ENCODE measurements at places on chromosomes 12 and 14. TPM values are rescaled to one million over a fixed set of nuclear protein-coding genes. Genes with fewer than 3 reads are reported as not detected.

DNA sequence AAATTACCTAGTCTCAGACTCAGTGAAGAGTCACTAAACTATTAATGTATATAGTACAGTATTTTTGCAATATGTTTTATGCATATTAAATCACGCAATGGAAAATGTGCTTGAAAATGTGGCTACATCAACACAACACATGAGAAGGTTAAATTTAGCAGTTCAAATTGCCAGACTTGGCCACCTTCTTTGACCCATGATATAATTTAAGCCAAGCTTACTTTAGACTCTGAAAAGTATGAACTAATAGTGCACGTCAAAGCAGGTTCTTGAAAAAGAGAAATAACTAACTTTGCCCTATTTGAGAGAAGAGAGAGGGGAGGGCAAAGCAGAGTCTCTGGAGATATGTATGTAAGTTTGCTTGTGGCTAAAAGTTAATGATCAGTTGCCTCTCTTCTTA, 68.7 kb downstream of the SLC16A7 start:
- no peak for DNase-seq

DNA sequence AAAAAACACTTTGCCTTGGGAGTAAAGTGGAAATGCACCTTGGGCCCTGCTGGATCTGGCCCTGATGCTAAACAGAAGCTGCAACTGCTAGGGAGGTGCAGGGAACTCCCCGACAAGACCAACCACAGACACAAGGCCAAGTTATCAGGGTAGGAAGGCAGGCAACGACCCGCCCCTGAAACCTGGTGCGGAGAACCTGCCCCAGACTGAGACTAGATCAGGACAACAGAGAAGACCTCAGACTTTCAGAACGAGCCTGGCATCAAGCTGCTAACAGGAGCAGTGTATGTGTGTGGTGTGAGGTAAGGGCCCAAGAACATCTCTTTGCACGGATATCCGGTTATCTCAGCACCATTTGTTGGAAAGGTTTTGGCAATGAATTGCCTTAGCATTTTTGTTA, 233.7 kb upstream of the RTL1 start:
- DNase-seq, result no peak

The AJUBA gene
- 2.6 TPM for total RNA-seq

The TRAF3 gene
- 39.1 TPM for total RNA-seq

DNA sequence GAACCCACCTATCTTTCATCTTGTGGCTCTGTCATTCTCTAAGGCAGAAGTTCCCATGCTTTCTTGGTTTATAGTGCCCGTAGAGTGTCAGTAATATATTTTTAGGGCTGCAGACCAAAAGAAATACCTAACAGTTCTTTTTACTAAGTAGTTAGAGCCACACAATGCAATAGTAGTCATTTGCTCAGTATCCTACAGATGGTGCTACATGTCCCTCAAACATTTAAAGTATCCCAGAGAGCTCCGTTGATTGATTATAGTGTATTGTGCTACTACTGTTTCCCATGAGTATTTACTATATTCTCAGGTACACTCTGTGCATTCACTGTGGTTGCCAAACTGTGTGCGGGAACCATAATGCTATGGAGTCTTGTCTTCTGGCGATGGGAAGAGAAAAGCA, 4.7 kb upstream of the PLBD1 start:
- DNase-seq, result no peak

DNA sequence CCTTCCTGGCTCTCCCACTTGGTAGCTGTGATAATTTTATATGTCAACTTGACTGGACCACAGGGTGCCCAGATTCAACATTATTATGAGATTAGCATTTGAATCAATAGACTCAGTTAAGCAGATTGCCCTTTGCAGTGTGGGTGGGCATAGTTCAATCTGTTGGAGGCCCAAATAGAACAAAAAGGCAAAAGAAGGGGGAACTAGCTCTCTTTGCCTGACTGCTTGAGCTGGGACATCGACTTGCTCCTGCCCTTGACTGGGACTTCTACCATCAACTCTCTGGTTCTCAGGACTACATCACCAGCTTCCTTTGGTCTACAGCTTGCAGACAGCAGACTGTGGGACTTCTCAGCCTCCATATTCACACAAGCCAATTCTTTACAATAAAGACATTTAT, 1189.2 kb downstream of the BCL11B start:
- no peak for DNase-seq

DNA sequence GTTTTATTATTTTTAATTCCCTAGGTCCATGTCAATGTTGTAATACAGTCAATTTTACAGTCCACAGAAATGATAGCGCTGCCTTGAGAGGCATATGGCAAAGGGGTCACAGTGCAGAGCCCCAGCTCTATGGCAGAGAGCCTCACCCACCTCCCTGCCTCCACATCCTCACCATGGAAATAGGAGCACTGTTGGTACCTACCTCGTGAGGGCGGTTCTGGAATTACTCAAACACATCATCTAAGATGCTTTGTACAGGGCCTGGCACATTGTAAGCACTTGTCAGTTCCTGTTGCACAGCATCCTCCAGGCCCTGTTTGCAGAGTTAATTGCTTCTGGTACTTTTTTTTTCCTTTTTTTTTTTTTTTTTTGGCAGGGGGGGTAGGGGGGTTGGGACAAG, 4.1 kb upstream of the AKAP5 start:
- no peak for DNase-seq

GRCh38 chr12:6647083-6647604, at the start of gene ACRBP:
TSS of gene ACRBP (minus strand) at chr12:6647432. CDS start at chr12:6647366, 66 bp downstream.
- DNase-seq, result peak; percentile 40

The PDZRN4 gene
- not detected for total RNA-seq

DNA sequence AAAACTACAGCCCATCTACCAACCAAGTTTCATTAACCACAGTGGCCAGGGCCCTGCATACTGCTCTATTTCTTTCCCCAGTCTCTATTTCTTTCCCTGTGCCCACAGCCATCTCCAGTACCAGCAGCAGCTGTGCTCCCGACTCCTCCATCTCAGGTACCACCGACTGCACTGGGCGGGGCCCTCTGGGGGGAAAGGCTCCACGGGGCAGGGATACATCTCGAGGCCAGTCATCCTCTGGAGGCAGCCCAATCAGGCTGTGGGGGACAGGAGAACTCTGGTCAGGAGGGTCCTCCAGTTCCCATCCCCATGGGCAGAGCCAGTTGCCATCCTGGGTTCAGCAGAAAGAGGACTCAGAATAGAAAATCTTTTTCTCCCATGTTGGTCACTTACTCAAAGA, 3.0 kb downstream of the CDK4 start:
- DNase-seq, result no peak

- DNase-seq, result no peak
These were observed 26.5 kb upstream of the SMOC1 start for GRCh38 chr14:69852531-69853321.

GRCh38 chr12:45586486-45586885, 143.0 kb upstream of the ARID2 start:
- DNase-seq, result no peak

GRCh38 chr12:109087250-109087649, 6.0 kb downstream of the ALKBH2 start:
- peak; percentile 27 for DNase-seq

DNA sequence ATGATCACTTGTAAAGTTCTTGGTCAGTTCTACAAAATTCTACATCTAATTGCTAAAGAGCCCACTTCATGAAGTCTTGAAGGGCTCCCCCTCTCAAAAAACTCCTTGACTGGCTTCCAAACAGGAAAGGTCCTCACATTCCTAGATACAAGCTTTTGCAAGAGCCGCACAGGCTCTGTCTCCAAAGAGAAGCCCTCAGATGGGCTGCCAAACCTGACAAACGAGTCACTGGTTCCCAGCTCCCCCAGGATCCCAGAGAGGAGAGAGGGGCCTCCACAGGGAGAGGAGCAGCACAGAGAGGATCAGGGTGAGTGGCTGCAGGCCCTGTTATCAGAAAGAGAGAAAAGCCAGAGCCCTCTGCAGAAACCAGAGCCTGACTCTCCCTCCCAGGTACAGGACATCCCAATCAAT, 5.8 kb downstream of the NID2 start:
- no peak for DNase-seq

The SDR9C7 gene
- total RNA-seq, result not detected

The SPTB gene
- 0.27 TPM for total RNA-seq

The PLEKHG7 gene
- total RNA-seq, result not detected

GRCh38 chr14:24436355-24437019, 6.1 kb downstream of the SDR39U1 start:
- peak; percentile 56 for DNase-seq

DNA sequence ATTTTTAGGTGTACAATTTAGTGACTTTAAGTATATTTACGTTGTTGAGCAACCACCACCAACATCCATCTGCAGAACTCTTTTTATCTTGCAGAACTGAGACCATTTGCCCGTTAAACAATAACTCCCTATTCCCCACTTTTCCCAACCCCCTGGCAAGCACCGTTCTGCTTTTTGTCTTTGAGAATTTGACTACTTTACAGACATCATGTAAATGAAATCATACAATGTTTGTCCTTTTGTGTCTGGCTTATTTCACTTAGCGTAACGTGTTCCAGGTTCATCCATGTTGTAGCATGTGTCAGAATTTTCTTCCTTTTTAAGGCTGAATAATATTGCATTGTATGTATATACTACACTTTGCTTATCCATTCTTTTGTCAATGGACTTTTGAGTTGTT, 201.5 kb downstream of the DACT1 start:
- no peak for DNase-seq

All from activated CD8-positive, alpha-beta T cell treated with anti-CD3 and anti-CD28 coated beads for 36 hours (primary cell).